ENCODE measurements at places on chromosomes 3 and 15.

GRCh38 chr15:50176869-50177268 is 5.1 kb upstream of the SLC27A2 start:
- DNase-seq, result no peak

DNA sequence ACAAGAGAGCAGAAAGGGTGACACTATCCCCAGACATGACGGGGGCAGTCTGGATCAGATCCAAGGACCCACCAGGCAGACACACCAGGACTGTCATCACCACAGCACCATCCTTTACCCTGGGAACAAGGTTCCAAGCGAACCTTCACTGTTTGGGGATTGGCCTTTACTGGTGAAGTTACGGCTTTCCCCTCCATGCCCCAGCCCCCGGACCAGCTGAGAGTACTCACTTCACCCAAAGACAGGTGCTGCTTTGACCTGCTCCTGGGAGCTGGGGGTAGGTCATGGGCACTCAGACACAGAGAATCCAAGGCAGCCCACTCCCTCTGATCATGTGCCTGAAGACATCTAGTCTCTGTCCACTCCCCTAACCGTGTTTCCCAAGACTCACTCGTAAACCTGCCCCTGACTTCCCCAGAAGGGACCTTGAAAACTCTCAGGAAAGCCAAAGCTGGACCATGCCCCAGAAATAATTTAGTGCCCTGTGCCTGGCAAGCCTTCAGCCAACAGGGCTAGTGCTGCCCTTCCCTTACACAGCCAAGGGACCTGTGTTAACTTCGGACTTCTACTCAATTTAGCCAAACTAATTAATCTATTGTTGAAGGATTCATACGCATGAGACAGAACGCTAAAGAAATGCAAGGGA is 2.8 kb downstream of the RRP9 start:
- DNase-seq, result no peak

DNA sequence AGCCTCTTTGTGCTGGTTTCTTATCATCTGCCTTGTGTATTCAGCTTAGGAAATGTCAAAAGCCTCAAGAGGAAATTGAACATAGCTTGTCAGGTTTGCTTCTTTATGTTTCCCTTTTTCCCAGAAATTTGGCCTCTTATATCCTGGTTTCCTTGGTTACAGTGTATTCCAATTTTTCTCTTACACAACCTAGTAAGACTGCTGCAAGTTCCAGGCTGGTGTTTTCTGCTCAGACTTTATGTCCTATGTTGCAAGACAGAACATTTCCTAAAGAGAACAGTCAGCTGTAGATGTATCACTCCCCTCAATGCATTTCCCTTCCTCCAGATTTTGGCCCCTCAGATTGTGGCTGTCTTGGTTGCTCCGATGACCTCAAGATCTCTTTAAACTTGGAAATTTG is 102.5 kb downstream of the SH3GL3 start:
- DNase-seq, result no peak

DNA sequence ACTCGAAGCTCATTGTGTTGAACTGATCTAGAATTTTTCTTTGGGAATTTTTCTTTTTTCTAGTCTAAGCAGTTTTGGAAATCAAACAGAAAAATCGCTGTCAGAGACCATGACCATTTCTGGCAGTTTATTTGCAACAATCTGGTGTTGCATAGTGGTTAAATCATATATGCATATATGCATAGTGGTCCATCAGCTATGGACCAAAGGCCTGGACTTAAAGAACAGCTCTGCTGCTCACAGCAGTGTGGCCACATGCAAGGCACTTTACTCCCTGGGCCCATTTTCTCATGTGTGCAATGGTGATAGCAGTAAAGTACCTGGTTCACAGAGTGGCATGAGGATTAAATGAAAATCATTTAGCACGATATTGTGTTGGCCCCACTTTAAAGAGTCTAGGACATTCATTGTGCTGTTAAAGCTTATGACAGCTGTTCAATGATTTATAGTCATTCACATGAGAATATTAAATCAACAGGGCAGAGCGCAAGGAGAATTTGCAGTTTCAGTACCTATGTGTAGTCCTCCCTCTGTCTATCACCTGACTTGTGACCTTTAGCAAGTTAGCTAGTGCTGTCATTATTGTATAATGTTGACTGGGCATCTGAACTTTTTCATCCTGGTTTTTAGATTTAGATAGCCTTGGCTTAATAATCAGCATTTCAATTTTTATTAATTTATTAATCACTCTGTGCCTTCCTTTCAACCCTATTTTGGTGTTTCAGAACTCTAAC is 46.4 kb downstream of the BLM start:
- no peak for DNase-seq

DNA sequence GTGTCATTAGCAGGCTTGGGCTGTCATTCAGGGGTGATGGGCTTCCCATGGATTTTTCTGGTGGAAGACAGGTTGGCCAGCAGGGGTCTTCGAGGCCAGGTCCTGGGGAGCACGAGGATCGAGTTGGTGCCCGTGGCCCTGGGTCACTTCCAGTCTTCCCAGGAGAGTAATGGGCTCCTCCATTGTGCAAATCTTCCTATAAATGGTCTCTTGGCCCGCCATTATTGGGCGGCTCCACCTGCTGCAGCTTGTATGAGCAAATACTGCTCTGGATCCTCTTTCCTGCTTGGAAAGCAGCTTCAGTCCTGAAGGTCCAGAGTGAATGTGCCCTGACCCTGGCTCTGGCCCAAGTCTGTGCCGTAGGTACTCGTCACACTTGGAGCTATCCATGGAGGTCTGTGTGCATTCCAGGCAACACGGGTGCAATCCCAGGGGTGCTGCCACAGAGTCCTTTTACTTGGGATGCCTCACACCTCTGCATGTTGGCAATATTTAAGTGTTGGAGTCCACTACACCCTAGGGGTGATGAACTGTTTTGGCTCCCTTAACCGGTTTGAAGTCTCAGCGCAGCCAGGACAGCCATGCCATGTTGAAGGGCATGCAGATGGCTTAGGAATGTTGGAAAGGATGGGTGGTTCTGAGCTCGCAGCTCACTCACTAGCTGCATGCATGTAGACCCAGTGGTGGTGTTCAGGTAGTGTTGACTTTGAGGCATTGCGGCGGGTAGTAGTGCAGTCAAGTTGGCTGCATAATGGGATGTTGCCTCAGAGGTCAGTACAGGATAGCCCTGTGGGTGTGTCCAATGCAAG is 97.6 kb downstream of the SNRPN start:
- DNase-seq, result no peak

DNA sequence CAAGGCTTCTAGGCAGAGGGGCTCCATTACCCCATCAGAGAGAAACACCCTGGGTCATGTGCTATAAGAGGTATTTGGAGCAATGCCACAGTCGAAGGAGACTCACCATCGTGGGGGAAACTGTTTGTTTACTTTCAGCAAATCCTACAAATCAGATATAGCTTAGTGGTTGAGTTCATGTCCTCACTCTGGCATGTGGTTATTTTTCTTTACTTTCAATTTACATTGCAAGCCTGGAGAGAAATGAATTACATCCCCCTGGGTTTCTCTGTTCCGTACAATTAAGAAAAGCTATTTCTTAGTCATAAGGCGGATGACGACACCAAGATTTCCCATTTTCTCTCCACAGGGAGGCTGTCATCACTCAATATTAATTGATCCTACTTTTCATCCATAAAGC is 36.9 kb downstream of the RFTN1 start:
- no peak for DNase-seq

DNA sequence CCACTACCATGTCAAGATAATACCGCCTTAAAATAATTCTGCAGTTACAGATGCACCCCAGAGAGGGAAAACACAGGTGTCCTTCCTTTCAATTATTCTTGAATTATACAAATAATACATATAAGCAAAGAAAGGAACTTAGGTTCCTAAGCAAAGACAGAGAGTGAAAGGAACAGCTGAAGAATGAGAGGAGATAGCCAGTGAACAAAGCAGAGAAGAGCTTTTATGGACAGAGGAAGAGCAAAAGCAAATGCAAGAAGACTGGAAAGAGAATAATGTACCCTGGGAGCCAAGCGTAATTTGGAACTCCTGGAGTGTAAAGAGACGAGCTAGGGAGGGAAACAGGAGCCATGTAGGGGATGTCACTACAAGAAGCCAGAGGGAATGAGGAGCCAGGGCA is 21.7 kb downstream of the GPR176 start:
- DNase-seq, result no peak

DNA sequence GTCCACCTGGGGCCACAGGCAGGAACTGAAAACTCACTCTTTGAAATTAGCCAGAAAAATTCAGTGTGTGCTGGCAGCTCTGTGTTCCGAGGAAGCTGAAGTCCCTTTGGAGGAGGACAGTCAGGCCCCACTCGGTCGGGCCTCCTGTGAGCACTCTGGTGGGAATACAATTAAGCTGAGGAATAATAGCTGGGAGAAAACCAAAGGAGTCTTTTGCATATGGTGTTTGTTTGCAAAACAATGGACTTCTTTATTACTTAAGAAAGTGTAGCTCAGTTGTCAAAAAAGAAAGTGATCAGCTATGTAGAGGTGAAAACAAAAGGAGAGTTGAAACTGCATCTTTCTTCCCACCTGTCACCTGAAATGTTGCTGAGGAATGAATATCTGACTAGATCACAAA is 202.5 kb downstream of the MEIS2 start:
- no peak for DNase-seq

GRCh38 chr3:179091113-179091512 is 19.5 kb upstream of the ZMAT3 start:
- DNase-seq, result no peak

DNA sequence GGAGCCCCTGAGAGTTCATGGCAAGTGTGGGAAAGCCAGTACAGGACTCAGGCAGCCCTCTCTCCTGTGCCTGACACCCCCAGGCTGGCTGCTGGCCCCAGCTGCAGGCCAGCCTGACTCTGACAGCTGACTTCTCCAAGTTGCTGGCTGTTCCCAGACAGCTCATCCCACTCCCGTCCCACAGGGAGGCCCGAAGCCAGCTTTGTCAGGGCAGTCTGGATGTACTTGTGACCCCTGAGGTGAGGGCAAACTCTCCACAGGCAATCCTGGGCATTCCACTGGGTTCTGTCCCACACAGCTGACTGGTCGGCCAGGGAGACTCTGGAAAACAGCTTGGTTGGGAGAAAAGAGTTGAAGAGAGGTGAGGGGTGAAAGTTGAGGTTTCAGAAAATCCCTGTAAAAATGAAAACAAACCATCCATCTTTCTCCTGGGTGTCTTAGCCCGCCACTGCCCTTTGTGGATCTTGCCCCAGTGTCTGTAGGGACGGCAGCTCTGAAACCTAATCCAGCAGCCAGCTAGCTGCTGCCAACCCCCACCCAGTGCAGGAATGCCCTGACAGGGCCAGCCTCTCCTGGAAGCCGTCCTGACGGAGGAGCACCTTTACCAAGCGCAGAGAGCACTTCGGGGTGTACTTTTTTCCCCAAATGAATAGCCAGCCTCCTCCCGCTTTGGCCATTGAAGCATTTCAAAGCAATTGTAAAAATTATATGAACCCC is 87.9 kb downstream of the DNAJB8 start:
- no peak for DNase-seq

DNA sequence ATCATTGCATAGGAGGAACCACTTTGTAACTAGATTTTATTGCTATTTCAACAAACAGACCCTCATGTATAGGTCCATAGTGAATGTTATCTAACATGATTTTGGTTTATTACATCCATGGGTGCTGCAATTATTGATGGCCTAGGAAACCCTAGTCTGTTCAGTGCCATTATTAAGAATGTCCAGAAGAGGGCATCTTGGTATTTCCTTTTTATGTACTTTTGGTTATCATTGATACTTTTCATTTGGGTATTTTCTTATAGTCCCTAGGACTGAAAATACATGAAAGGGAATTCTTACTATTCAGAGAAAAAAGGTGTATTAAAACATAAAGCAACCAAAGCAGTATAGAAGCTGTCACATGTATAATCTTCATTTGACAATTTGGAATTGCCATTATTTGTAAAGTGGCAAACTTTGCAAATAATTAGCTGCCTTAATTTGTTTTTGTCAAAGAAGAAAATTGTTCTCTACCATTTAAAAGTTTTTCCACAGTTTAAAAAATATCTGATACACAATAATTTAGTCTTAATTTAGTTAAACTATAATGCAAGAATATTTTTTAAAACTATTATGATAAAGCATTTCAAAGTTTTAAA is 48.7 kb downstream of the CNOT10 start:
- no peak for DNase-seq

- no peak for DNase-seq
These were observed 79.7 kb downstream of the IFT80 start for GRCh38 chr3:160319322-160319721.

DNA sequence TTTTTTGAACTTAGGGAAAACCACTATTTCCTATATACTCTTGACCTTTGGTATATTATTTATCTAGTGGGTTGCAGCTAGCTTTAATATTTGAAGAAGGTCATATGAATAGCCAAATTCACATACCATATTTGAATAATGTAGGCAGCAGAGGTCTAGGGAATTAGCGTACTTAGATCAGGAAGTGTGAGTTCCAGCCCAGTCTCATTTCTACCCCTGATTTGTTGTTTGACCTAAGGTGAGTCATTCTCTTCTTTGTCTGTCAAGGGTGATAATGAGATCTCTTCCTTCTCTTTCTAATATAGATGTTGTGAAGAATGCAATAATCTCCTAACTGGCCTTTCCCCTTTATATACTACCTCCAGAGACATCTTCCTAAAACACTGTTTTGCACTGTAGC is 36.6 kb upstream of the ZPLD1 start:
- DNase-seq, result no peak

DNA sequence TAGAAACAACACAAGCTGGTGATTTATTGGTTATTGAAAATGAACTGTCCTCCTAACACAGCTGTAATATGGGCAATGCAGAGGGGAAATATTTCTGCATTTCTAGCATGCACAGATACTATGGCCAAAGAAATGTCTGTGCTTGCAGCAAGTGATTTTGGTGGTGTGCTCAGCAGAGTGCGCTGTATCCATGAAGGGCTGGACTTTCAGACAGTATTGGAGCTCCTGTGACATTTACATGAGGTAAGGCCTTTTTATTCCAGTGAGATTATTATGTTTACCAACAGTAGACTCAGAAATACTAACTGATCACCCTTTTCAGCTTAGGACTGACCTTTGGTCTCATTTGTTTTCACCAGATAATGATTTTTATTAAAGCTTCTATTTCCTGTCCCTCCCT is 1302.6 kb upstream of the EPHA6 start:
- DNase-seq, result no peak

Data from activated CD4-positive, alpha-beta T cell treated with anti-CD3 and anti-CD28 coated beads for 4 hours (primary cell).